ENCODE measurements at places on chromosomes 5 and 9.
A peak's percentile ranks its signal among the peaks of the same experiment; 100 is the strongest.

GRCh38 chr5:149775785-149776184 lies 45.7 kb downstream of the PPARGC1B start:
- DNase-seq, result peak; percentile 39

DNA sequence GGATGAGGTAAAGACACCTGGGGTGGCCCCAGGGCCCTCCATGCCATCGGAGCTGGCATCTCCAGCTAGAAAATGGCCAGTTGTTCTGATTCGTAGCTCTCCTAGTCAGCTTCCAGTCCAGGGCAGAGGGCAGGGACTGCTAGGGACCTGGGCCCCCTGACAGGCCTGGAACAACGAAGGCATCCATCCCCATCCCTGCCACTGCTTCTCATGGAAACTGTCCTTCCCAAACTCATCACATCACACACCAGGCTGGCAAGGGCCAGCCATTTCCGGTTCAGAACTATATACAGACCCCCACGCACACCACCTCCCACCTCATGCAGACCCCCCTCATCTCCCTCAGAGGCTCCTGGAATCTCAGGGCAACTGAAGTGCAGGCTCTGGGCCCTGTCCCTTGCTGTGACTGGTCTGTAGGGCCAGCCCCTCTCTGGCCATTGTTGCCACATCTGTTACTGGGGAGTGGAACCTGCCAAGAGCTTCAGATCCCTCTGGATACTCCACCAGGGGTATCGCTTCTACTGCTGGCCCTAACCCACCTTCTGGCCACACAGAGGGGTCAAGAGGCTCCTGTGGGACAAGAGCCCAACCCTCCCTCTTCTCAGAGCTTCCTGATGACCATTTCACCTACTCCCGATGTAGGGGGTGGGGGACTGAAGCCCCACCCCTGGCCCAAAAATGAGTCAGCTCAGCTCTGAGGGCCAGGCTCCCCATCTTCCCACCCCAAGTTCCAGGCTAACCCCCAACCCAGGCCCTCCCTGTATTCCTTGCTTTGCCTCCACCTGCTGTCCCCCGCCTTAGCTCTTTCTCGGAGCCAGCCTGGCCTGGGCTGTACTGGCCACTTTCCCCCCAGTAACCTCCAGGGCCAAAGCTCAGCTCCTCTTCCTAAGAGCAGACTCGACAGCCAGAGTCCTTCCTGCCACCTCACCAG lies 1.2 kb upstream of the MZB1 start:
- no peak for DNase-seq

- peak; percentile 96 for DNase-seq
Measured at GRCh38 chr9:87491523-87491922, 6.1 kb upstream of the DAPK1 start.

- DNase-seq, result no peak
Measured at GRCh38 chr5:149424371-149425315, 45.6 kb upstream of the IL17B start.

DNA sequence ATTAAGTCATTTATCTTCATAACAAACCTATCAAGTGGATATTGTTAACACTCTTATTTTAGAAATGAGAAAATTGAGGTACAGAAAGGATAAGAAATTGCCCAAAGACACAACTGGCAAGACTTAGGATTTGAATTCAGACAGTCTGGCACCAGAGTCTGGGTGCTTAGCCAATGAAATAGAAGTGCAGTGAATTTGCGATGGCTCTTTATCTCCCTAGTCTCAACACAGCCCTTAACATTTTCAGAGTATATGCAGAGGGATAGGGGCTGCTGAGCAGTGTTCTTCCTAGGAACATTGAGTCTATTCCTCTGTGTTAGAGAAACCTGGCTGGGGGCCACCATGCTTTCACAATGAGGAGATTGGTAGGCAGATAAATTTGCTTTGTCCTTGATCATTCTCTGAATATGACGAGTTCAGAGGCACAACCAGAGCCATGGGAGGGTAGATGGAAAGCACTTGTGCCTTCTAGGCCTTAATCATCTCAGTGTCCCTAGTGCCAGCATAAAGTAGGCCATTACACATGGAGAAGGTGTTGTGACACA lies 6.1 kb upstream of the FSD1L start:
- no peak for DNase-seq

GRCh38 chr9:70061776-70062175 lies 18.1 kb downstream of the MAMDC2 start:
- no peak for DNase-seq

- no peak for DNase-seq
Measured at GRCh38 chr5:38540314-38540713, 16.1 kb downstream of the LIFR start.

- DNase-seq, result no peak
Measured at GRCh38 chr5:112811023-112811422, 50.1 kb upstream of the SRP19 start.

- peak; percentile 43 for DNase-seq
Measured at GRCh38 chr9:19161257-19162025, 34.1 kb upstream of the PLIN2 start.

- DNase-seq, result peak; percentile 50
Measured at GRCh38 chr5:14267166-14267838, 124.2 kb downstream of the TRIO start.

- DNase-seq, result no peak
Measured at GRCh38 chr9:70902692-70903131, 218.7 kb downstream of the TRPM3 start.

DNA sequence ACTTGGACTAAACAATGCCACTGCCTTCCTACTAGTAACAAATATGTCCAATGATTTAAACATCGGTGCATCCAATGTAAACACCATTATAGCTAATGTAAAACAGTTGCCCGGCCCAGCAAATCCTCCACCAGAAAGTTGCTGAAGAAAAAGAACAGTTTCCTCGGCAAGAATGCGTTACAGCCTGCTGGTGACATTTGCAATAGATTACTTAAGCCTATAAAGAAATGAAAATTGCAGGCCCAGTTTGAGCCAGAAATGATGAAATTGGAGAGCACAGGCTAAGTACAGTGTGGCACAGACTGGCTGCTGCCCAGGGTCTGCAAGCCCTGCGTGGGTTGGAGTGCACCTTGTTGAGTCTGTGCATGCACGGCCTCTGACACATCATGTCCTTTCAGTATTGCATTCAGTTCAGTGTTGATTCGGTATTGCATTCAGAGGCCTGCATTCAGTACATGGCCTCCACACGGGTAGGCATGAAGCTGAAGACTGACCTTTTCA lies 406.0 kb upstream of the KLF4 start:
- DNase-seq, result no peak

DNA sequence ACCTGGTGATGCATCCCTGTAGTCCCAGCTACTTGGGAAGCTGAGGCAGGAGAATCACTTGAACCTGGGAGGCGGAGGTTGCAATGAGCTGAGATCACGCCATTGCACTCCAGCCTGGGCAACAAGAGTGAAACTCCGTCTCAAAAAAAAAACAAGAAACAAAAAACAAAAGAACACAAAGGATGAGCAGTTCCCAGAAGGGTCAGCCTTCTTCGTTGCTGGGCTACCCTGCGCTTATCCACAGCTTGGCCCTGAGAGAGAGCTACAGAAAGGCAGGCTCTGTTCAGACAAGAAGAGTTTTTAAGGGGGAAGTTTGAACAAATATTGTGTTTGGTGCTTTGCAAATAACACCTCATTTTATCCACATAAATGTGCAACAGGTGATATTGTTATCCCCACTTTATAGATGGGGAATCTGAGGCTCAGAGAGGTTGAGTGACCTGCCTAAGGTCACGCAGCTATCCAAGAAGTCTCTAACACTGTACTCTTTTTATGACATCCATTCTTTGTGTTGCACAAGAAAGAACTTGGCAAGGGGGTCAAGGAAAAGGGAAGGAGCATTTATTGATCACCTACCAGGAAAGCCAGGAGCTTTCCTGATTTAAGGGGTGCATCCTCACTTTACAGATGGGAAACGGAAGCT lies 63.7 kb upstream of the NEURL1B start:
- DNase-seq, result no peak

GRCh38 chr5:119435436-119436132 lies 16.7 kb upstream of the HSD17B4 start:
- DNase-seq, result peak; percentile 72

DNA sequence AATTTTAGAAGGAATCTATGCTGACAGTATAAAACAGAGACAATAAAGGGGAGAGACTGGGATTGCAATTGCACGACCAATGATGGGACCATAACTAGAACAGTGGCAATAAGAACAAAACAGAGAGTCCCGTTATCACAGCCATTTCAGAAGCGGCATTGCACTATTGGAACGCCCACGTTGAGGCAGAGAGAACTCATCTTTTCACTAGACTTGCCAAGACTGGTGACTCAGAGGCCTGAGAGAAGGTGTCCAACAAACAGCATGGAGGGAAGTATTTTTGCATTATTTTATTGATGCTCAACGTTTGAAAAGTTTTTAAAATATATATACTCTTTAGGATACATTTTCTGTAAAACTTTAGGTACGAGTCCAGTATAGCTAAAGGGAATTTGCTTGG lies 737.7 kb downstream of the TLE1 start:
- peak; percentile 39 for DNase-seq

GRCh38 chr9:75084081-75084672 lies 3.8 kb downstream of the NMRK1 start:
- DNase-seq, result no peak

DNA sequence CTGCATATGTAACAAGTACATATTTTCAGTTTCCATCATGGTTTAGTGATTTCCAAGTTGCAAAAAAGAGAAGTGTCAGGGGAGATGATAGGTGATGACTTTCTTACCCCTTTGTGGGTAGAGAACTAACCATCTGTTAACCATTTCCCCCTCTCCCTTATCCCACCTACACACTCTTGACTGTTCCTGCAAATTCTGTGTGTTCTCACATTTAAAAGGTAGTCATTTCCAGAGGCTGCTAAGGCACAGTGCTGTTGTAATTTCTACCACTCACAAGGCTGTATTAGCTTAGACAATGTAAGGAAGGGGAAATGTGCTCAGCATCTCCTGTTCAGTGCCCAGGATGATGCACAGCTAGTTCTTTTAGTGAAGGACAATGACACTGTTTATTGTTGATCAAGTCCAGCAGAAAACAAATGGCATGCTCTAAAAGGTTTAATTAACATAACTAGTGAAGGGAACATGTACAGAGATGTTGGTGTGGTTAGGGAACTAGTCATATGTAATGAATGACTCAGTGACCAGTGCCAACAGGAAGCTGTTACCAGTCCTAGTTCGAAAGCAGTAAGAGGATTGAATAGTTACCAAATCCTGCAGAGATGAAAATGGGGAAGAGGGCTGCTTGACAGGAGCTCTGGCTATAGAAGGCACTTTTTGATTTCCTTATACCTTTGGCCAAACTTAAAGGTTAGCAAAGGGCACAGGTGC lies 165.1 kb downstream of the PLK2 start:
- DNase-seq, result no peak

DNA sequence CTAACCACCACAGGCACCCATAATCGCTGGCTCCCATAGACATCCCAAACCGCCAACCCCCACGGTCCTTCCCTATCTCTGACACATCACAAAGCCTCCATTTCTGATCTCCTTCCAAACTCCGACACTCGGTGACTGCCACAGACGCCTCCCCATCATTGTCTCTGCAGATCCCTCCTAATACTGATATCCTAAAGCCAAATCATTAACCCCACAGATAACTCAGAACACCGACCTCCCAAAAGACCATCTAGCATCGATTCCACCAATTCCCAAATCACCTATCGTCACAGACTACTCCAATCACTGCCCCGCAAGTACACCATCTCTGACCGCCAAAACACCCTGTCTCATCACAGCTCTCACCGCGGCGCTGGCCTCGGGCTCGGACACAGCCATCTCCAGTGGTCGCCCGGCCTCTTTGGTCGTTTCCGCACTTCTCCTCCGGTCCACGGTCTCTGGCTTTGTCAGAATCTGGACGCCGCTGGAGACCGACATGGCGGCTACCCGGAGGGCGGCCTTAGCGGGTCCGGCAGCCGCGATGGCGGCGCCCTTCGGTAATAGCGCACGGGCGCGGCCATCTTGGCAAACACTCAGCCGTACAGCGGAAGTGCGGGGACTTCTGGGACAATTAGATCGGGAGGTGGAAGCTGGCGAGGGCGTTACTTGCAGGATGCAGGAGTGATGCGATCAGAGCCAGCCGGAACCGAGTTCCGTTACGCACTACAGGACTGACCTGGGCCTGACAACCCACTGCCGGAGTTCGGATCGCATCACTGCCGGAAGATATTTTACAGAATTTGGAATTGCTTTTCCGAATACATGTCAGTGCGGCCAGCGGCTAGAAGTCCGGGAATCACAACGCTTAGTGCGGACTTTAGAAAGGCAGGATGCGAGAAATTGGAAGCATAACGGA lies at the start of gene ZFP37:
ZFP37 (minus strand) TSS at position 534 of the 916 bp plus-strand sequence; CDS start at position 498, 36 bp downstream.
- DNase-seq, result peak; percentile 93

DNA sequence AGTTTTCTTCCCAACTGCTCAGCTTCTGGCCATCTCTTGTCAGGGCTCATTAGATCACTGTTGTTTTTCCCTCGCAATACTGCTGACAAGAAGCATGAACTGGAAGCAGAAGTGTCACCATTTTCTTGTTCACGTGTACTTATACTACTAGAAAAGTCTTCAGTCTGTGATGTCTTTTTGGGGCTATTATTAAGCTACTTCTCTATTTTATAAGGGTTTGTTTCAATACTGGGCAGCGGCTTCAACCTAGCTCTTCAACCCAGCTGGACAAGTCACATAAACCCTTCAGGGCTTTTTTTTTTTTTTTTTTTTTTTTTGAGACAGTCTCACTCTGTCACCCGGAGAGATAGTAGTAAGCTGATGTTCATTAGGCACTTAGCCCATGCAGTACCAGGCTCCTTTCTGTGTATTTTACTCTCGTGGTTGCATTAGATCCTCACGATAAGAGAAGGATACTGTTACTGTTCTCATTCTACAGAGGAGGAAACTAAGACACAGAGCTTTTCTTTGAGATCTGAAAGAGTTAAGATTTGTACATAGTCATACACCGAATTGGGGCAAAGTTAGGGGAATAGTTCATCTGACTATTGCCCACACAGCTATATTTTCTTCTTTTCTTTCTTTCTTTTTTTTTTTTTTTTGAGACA lies 20.5 kb downstream of the RAPGEF1 start:
- DNase-seq, result no peak

DNA sequence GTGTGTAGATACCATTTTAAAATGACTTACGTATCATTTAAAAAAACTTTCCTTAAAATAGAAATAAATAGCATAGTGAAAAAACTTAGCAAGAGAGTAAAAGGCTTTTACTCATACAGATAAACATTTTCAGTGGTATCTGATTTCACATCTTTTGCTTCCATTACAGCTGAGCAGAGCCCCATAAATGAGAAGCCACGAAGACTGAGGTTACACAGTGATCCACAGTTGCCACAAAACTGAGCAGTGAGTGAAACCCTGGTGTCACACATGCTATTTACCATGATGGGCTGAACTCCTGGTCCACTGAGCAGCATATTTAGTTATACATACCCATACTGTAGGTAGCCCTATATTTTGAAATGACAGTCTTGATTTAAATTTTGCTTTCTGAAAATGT lies 401.2 kb downstream of the KIAA0825 start:
- no peak for DNase-seq

- DNase-seq, result no peak
Measured at GRCh38 chr5:150372639-150373038, 15.1 kb downstream of the TCOF1 start.

- DNase-seq, result no peak
Measured at GRCh38 chr5:139061274-139061673, 136.9 kb downstream of the SIL1 start.

Measured in A673 (cell line).